LoVo (cell line): ENCODE measurements at places on chromosomes 12 and 14.

- DNase-seq, result no peak
Observed at GRCh38 chr14:91957876-91958313, 10.4 kb upstream of the FBLN5 start.

DNA sequence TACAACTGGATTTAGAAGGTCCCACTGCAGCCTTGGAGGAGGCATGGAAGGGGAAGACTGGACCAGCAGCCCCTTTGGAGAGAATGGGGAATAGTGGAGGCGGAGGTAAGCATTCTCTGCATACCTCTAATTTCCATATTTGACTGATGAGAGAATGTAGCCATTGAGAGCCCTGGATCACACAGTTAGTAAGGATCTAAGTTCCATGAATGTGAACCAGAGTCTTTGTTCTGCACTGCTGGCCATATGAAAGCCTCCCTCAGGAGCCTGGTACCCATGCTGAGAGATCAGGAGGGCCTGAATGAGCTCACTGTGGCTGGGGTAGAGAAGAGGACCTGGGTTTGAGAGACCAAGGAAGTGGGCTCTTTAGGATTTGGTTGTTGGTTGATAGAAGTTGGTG, 192.1 kb downstream of the TMEM132C start:
- DNase-seq, result no peak

- no peak for DNase-seq
Observed at GRCh38 chr12:83865431-83865830, 1047.2 kb downstream of the SLC6A15 start.

DNA sequence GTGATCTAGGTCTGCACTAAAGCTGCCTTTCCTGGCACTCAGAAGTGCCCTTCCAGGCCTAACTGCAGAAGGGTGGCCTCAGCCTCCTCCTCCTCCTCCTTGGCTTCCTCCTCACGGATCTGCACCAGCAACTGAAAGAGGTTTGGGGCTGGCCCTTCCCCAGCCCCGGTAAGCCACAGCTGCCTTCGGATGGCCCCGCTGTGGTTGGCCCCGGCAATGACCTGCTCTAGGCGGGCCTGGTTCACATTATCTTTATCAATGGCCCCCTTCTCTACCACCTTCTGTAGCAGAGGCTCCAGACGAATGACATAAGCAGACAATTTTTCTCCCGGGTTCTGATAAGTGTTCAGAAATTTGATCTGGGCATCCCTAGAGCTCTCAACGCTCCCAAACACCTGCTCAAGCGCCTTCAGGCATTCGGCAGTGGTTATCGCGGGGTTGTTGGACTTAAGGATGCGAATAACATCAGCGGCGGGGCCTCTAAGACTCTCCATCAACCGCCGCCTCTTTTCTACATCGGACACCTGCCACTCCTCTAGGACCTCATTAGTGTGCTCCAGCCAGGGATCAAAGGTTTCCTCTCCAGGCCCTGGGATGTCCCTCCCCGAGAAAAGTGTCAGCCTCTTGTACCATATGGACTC, 1.5 kb downstream of the PNMA1 start:
- no peak for DNase-seq

DNA sequence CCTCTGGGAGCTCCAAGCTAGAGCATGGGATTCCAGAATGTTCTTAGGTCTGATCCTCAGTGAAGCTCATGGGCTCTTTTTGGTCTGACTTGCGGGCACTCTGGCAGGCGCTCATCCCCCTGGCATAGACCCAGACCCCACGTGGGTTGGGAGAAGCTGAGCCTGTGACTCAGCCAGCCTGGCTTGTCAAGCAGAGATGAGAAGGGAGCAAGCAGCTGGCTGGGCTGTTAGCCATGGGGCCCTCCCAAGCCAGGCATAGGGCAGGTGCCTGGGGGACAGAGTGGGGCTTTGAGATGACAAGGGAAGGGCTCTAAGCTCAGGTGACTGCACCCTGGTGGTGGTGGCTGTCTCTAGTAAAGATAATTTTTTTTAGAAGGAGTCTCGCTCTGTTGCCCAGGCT, 80.3 kb upstream of the NOS1 start:
- peak; percentile 17 for DNase-seq

DNA sequence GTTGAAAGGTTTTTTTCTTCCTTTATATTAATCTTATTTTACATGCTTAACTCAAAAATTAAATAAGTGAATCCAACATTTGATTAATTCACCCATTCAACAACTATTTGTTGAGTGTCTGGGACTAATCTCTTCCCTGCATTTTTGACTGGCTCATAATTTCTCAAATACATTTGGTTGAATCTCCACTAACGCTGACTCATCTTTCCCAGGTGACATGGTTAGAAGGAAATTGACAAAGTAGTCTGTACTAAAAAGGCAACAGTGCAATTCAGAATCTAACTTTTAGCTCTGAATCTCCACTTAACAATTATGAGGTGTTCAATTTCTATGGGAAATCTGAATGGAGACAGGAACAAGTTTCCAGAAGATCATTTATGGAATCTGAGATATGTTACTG, 88.9 kb downstream of the LIN7A start:
- DNase-seq, result no peak

DNA sequence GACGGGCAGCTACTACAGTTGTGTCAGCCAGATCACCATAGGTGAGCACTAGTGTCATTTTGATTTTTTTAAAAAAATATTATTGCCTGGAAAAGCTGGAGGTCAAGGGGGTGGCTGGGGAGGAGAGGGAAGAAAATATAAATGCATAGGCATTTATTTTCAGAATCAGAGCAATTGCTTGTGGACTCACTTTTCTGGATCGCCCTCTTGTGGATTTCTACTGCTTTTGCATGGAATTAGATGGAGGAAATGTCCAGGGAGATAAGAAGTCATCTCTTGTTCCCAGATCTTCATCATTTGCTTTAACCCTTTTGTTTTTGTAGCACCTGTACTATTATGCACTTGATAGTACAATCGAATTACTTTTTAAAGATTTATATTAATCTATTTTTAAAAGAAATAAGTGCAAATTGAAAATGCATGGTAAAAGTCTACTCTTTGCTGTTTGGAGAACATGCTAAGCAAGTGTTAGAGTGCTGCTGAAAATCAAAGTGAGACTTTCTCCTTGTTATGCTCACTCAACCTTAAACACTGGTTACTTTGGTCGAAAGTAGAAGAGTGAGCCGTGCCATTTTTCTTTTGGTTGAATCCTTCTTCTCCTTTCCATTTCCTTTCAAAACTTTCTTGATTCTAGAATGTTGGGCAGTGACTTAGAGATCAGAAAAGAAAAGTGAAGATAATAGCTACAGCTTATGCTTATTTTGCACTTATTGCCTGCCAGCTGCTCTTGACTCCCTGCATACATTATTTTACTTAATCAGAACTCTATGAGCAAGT, 60.6 kb upstream of the ANO4 start:
- peak; percentile 52 for DNase-seq

- no peak for DNase-seq
Observed at GRCh38 chr14:55288439-55288838, 17.2 kb downstream of the FBXO34 start.

DNA sequence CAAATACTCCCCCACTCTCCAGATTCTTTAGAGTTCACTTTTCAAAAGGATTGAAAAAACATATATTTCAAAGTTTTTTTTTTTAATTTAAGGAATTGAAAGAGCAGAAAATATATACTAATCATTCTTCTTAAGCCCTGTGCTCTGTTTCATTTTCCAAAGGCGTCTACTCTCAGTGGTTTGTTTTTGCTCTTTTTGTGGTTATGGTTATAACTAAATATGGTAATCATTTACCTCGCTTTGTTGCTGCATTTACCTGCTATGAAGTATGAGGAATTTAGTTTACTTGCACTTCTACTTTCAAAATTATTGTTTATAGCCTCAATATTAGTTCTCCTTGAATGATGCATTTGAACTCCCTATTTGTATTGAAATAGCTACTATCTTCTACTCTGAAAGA, 55.9 kb upstream of the LRRK2 start:
- DNase-seq, result no peak
